Kidney capillary endothelial cell (primary cell): ENCODE measurements at places on chromosomes 3 and 15.

DNA sequence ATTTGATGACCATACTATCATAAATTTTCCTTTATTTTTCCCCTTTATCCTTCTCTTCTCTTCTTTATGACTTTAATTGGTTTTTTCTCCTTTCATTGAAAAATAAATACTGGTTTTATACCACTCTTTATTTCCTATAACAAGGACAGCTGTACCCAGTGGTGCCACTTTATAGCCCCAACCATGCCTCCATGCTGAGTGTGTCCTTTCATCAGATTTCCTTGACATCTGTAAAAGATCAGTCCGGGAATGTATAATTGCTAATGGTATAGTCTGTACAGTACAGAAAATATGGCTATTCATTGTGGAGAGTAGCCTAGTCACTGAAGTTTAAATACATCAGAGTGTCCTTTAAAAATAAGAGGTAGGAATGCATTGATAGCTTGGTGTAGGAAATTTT, 74.6 kb downstream of the EPHA3 start:
- no peak for DNase-seq

DNA sequence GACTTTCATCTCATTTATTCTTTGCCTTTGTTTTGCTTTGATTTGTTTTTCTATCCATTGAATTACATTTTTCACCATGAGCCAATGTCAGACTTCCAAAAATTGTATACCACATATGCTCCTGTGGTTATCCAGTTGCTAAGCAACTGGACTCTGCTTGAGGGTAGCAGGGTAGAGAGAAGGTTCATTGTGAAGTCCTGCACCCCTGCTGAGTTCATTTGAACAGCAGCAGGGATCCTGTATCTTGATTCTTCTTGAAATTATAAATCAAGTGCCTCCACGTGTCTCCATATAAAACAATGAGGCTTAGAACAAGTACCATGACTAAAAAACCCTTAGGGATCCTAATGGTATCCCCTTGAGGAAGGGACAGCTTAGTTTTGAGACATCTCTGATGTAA, 449.3 kb downstream of the ROBO2 start:
- DNase-seq: no peak

GRCh38 chr3:29822071-29822470, 541.2 kb downstream of the RBMS3 start:
- DNase-seq: peak; percentile 36

GRCh38 chr3:176523114-176523513, 674.2 kb downstream of the TBL1XR1 start:
- DNase-seq: no peak

DNA sequence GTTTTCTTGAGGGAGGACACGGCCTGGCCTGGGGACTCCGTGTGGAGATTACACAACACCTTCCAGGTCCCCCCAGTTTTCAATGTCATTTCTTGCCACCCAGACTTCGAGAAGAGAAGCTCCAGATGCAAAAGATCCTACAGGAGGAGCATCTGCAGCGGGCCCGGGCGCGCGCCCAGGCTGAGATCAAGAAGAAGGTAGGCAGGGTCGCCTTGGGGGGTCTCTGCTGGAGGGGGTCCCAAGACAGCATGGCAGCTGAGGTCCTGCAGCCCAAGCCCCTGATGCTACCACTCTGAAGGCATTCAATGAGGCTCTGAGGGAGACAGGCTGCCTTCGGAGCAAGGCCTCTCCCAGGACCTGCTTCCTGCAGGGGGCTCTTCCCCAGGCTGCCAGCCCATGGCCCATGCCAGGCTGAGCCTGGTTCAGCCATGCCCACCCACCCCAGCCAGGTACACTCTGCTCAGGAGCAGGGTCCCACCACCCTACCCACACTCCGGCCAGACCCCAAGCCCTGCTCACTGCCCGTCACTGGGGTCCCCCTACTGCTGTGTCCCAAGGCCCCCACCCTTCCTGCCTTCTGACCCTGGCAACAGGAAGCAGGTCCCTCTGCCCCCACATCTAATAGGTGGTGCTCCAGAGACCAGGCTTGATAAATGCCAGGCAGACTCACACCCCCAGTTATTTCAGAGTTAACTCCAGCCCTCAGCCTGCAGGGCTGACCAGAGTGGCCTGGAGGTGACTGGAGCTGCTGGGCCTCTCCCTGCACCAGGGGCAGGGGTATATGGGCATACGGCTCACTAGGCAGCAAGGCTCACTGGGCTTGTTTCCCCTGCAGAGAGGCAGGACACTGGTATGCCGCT, 40.0 kb downstream of the ZXDC start:
- no peak for DNase-seq

DNA sequence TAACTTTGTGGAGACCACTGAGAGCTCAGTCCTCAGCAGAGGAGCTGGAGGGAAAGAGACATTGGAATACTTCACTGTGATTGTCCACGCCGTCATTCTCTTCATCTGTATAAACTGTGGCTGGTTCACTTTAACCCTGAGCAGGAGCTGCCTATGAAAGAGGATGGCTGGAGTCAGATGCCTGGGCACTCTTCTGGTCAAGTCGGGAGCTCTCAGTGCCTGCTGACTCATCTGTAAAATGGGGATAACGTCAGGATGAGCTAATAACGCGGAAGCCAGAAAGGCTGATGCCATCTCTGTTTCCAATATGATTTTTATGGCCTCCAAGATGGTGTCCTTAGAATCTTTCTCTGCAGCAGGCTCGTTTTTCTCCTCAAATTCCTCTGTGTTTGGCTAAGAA, 51.6 kb upstream of the MRPS22 start:
- no peak for DNase-seq

GRCh38 chr3:110349295-110349694, 722.3 kb upstream of the NECTIN3 start:
- no peak for DNase-seq

GRCh38 chr15:99167640-99168039, 62.8 kb downstream of the SYNM start:
- DNase-seq: no peak

- DNase-seq: no peak
Measured at GRCh38 chr15:80199869-80200268, 47.1 kb downstream of the FAH start.

GRCh38 chr3:101819649-101820206, 29.6 kb upstream of the NFKBIZ start:
- no peak for DNase-seq

GRCh38 chr15:70541511-70541910, 221.8 kb downstream of the UACA start:
- DNase-seq: no peak

DNA sequence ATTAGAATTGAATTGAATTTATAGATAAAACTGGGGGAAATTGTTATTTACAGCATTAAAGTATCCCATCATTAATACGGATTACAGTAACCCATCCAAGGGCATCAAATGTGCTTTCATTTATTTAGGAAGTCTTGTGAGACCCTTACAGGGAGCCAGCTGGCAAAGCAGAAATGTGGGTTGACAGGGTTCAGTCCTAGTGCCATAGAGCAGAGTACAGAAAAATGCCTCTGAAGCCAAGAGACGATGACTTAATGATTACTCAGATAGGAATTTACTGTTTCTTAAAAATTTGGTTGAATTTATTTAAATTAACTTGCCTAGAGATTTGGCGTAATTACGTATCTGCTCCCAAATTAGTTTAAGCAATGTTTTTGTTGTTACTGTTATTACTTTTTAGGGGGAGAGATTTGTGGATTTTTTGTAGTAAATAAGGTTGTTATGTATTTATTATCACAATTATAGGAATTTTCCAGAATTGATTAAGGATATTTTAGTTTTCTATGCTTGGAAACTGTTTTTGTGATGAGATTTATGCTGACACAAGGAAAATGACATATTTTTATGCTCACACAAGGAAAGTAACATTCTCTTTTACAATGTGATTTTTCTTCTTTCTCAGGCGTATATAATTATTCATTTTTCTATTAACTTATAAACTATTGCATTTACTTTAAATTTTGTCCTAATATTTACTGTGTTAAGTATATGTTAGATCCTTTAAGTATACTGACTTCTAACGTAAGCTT, 152.0 kb downstream of the EPHA6 start:
- no peak for DNase-seq

- DNase-seq: no peak
Measured at GRCh38 chr15:78272316-78272715, 8.0 kb downstream of the DNAJA4 start.

- DNase-seq: no peak
Measured at GRCh38 chr15:92683511-92683834, 27.9 kb upstream of the FAM174B start.

DNA sequence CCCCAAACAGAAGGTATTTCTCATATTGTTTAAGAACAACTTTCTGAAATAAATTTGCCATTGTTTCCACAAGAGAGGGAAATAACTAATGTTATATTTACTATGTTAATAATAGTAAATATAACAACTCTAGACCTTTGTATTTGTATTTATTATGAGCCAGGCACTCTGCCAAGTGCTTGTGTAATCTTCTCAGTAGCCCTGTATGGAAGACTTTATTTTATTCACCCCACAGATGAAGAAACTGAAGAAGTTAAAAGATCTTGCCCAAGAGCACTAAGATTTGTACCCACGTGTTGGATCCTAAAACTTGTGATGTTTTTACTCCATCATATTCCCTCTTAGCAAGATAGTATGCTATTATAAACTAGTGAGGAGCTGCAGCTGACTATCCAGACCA, 12.0 kb upstream of the GNB4 start:
- DNase-seq: no peak

DNA sequence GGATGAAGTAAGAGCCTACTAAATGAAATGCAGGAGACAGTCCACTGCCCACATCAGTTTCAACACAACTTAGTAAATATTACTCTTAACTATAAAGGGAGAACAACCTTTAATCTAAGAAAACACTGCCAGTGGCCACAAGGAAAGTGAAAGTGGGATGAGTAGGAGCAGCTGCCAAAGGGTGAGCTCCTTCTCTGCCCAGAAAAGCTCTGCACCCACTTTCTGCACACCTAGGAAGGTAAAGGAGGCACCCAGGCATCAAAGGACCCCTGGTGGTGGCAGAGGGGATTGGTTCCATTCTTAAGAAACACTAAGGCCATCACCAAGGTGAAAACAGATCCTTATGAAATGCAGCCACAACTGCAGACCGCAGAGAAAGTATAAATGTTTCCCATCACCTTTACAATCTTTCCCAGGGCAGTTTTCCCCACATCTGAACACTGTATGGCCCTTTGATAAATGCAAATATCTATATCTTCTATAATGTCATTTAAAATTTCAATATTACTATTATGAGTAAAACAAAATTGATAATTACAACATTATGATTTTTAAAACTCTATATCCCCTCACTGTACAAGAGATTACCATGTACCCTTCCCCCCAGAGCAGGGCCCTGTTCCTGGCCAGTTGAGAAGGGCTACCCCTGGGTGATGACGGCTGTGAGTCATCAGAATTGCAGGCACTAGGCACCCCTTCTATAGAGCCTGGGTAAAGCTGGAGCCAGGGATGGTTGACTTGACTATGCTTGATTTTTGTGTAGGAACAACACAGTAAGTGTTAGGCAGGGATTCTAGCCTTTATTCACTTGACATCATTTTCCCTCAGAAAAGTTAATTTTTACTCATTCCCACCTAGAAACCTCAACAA, 92.0 kb downstream of the SNRK start:
- no peak for DNase-seq

- no peak for DNase-seq
Measured at GRCh38 chr3:178568155-178568731, 32.0 kb downstream of the KCNMB2 start.

GRCh38 chr3:122913539-122914100, 113.9 kb downstream of the SEMA5B start:
- no peak for DNase-seq

DNA sequence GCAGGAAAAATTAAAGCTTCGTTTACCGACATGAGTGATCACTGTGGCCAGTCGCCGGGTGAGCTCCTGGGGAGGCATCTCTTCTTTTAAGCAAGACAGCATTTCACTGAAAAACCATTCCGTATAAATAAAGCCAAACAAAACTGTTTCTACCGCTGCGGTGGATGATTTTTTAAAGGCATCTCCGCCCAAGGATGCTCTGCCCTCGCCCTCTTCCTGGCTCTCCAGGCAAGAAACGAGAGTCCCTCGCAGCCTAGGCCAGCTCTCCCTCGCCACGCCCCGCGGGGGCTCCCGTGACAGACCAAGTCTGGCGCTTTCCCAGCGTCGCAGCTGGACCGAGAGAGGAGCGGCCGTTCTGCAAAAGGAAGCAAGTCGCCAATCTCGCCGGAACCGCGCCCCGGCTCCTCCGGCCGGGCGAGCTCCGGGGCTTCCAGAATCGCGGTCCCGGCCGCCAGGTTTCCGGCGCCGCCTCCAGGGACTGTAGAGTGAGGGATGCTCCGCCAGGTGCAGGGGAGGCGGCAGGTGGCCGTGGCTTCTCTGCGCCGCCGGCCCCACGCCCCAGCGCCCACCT, 458 bp downstream of the MCF2L2 start:
- DNase-seq: peak; percentile 56

GRCh38 chr15:94793641-94794040, 562.3 kb downstream of the MCTP2 start:
- DNase-seq: no peak

DNA sequence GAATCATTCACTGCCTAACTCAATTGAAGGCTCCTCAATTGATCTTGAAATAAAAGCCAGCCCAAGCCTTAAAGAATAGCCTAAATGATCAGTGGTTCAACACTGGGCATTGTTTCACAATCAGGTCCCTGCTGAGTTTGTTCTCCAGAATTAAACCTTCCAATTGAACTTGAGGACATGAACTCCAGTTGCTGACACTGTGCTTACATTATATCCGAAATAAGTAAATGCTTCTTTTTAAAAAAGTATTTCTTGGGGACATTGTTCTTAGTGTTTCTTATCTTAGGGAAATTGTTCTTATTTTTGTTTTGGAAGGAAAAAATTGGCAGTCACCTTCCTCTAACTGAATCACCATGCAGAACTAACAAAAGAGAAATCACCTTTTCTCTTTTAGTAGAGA, 450.2 kb downstream of the RBMS3 start:
- no peak for DNase-seq

GRCh38 chr15:49137861-49138260, 17.5 kb downstream of the COPS2 start:
- no peak for DNase-seq

DNA sequence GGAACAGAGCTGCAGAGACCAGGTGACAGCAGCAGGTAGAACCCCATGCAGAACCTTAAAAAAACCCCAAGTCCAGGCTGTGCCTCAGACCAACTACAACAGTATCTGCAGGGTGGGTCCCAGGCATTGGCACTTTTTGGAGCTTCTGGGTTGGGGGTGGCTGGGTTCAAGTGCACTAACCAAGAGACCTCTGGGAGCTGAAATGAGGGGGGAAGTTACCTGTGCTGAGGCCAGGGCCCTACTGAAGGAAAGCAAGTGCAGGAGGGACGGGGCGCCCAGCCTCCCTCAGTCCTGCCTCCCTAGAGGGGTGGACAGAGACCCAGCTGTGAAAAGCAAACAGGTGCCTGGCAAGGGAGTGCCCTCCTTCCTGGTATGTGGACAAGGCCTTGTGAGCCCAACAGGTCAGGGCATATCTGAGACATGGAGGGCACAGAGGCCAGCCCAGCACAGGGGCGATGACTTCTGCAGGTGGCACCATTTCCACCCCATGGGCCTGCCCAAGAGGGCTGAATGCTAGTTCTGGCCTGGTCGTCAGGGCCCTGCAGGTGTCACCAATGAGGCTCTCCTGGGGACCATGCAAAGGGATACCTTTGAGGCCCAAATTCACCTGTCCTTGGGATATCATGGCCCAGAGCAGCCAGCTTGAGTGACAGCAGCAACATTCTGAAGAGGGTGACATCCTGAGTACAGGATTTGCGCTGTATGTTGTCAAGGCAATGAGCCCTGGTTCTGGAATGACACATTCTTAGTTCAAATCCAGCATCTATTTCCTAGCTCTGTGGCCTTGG, 18.7 kb downstream of the CTSH start:
- DNase-seq: no peak
